ENCODE measurements at places on chromosomes 12 and 14. TPM values are rescaled to one million over a fixed set of nuclear protein-coding genes. Genes with fewer than 3 reads are reported as not detected.

ATP5F1B gene
- total RNA-seq = 198 TPM

EFS gene
- 23.3 TPM for total RNA-seq

ADAM21 gene
- total RNA-seq = 0.14 TPM

APOLD1 gene
- 70.7 TPM for total RNA-seq

AKAP5 gene
- 2.8 TPM for total RNA-seq

NANOG gene
- total RNA-seq = 0.27 TPM

DNA sequence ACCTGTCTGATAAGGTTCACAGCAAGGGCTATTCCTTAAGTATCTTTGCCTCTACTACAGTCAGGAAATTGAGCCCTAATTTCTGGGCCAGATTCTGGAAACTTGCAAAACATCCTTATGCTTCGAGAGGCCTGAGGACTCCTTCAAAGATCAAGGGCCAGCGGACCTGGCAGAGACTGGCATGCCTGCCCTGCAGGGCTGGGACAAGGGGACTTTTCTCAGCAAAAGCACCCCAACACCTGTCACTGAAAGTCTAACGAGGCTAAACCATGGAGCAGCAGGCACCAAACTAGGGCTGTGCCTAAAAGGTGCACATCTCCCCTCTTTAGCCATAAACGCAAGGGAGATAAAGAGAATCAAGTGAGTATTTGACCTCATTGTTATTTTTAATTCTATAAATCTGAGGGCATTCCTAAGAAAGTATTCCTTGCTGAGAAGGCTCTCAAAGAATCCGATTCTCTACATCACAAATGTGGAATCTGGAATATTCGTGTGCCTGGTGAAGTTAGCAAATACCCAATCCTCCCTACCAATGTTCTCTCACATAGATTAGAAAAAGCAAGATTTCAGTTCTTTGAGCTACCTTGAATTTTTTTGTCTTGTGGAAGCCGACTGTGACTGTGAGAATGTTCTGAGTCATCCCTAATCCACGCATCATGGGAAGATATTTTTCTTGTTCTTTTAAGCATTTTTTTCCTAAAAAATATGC is 328.2 kb upstream of the NOVA1 start:
- no peak for DNase-seq

DNA sequence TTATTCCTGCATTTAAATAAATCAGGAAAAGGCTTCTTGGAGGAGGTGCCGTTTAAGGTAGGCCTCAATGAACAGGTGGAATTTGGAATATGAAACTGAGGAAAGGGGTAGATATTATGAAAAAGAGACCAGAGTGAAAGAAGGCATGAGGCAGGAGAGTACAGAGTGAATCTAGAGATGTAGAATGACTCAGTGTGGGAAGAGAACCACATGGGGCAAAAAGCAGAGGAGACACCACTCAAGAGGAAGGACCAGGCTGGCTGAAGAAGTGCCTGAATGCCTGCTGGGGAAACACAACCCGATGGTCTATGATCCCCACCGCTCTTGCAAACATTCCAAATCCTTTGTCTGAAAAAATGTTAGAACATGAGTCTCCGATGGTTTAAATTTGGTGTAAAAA is 1134.1 kb downstream of the VRK1 start:
- no peak for DNase-seq

- no peak for DNase-seq
These were observed 90.9 kb upstream of the CISTR start for GRCh38 chr12:53842686-53843085.

DNA sequence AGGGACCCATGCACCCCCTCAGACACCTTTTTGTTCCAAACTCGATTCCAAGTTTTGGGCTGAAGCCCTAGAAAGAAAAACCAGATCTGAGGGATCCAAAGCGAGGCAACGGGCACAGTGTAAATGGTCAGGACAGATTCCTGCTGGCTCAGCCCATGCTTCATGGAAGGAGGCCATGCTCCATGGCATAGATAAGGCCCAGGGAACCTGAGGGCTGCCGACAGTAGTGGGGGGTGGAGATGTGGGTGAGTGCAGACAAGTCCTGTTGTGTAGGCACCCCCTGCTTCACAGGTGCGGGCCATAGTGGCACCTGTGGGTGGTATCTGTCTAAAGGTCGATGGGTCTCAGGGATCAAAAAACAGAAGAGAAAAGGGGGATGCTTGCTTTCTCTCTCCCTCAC is 42.1 kb downstream of the TNFAIP2 start:
- DNase-seq = no peak

DNA sequence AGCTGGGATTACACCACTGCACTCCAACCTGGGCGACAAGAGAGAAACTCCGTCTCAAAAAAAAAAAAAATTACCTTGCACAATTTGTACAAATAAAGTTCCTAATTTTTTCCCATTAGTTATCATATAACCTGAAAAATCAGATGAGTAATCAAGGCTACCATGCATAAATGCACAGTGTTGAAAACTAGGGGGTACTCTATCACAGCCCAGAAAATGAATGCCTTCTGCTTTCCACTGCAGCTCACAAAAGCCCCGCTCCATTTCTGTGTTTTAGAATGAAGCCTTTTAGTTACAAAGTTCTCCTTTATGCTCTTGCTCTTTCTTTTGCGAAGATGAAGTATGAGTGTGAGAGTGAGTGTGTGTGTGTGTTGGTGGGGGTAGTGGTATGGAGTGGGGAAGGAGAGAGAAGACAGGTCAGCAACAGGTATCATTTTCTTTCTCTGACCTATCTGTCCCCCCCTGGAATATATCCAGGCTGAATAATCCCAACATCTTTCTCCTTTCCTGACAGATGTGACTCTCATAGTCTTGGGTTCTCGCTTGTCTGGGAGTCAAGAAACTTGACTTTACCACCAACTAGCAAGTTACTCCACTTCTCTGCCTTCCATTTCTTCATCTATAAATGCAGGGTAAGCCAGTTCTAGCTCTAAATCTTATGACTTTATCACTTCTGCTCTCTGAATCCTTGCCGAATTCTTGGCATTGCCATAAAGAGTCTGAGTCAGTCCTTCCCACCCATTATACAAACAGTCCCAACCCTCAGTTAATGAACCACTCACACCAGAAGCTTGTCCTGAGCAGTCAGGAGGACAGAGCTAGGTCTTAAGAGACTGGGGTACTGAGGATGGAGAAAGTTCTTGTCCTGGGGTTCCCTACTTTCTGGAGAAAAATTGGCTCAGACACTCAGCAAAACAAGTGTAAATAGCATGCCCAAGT is 16.1 kb downstream of the BIN2 start:
- DNase-seq = no peak

DNA sequence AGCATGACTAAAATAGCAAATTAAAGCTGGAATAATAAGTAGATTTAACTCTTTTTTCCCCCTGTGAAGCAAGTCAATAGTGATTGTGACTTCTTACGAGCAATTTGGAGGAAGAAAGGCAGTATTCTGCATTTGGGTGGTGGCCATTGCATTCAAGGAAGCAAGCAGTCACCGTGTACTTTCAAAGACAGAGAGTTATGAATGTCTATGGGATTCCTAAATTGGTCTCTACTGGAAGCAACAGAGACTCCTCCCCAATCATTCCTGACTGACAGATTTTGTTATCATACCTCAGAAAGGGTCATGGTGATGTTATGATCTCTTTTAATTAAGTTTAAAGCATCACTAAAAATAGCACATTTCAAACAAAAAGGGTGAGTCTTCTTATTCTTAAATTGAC is 287.2 kb upstream of the KITLG start:
- DNase-seq = no peak

DNA sequence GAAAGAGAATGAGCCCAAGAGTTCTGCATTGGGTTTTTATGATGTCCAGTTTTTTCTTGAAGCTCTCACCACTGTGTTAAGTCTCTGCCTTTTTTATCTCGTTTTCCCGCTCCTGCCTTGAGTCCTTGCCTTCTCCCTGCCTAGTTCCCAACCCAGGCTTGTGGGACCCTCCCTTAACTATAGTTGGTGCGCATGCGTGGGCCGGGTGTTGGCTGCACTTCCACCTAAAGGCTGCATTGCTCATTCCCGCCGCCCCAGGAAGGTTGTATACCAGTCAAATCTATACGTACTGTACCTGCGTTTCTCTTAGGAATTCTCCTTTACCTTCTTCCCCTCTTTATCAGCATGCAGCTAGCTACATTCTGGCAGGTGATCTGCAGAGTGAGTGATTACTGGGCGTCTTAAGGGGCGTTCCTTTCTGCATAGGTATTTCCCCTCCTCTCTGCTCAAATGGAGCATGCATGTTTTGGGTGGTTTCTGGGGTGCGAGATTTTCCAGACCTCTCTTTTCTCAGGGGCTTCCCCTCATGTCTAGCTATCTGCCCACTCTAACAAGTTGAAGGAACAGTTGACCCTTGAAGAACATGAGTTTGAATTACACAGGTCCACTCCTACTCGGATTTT is 6.6 kb upstream of the REP15 start:
- DNase-seq = no peak

- DNase-seq = no peak
These were observed 34.5 kb upstream of the PLEK2 start for GRCh38 chr14:67446371-67447032.

DNA sequence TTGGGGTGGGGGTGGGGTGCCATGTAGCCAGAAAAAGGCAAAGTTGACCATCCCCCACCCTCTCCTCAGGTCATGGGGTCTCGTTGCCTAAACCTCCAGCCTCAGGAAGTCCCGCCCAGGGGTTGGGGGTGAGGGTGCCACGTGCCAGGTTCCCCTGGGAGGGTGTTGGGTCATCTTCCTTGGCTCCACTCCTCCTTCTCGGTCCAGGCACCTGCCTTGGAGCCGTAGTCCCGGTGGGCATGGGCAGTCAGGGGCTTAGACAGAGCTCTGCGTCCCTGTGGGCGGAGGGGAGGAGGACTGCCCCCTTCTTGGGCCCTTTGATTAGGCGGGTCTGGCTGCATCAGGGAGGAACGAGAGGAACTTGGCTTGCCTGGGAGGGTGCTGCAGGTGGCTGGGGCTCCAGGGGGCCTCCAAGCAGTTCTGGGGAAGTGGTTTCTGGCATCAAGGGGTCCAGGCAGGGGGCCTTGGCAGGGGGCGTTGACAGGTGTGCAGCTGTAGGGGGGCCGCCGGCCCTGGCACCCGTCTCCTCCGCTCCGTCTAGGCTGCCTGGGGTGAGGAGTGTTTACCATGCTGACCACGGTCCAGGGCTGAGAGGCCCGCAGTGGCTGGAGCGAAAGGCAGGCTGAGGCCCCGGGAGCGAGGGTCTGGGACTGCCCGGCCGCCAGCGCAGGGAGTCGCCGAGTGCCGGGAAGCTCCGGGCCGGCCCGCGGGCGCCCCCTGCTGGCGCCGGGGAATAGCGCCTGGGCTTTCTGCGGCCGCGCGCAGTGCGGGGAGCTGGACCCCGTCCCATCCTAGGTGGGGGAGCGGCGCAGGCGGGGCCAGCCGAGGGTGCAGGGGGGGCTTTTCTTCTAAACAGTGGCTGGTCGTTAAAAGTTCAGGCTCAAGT is 7.9 kb downstream of the SETD1B start:
- DNase-seq = no peak

DNA sequence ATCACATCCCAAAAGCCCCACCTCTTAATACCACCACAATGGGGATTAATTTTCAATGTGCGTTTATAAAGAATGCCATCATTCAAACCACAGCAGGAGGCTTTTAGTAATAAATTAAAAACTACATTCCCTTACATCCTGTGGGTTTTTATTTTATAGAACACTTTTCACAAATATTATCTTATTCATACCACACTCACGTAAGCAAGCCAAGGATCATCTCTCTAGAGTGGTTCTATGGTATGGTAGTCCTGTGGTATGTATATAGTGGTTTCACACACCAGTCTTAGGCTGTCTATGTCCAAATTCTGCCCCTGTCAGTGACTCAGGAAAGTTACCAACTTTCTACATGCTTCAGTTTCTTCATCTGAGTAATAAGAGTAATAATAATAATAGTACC is 100.2 kb downstream of the GALC start:
- no peak for DNase-seq

GRCh38 chr14:99584823-99585222 is 19.2 kb downstream of the CCDC85C start:
- no peak for DNase-seq

GRCh38 chr12:6463216-6463615 is 7.3 kb downstream of the VAMP1 start:
- DNase-seq = no peak

GRCh38 chr12:88433997-88434703 is 146.1 kb downstream of the KITLG start:
- no peak for DNase-seq

DNA sequence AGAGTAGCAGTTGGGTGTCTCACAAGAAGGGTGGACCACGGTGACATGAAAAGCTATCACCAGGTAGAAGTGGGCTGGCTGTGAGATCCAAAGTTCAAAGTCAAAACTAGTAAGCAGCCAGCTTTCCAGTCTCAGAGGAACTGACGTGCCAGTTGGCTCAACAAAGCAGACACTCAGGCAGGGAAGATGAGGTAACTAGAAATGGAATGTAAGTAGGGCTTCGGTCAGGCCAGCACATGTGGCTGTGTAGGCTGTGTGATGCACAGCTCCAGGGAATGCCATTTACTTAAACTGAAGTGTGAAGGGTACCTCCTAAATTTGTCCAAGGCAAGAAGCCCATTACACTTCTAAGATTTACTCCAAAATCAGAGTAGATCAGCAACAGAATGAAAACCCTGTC is 43.6 kb downstream of the PTPRR start:
- DNase-seq = no peak

DNA sequence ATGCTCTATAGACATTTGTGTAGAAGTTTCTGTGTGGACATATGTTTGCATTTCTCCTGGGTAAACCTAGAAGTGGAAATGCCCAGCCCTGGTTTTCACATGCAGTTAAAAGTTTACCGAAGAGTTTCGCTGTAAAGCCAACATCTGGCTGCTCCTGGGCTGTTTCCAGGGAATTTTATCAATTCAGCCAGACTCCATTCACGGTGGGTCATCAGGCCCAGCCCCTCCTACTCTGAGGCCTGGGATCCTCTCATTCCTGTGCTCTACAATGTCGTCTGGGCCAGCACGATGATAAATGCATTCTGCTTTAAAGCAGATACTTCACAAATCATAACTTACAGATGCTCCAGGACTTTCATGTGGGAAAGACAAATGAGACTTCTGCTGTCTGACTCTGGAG is 7.1 kb downstream of the NUAK1 start:
- no peak for DNase-seq

- DNase-seq = no peak
These were observed 7.2 kb upstream of the ANKRD9 start for GRCh38 chr14:102516531-102517391.

DNA sequence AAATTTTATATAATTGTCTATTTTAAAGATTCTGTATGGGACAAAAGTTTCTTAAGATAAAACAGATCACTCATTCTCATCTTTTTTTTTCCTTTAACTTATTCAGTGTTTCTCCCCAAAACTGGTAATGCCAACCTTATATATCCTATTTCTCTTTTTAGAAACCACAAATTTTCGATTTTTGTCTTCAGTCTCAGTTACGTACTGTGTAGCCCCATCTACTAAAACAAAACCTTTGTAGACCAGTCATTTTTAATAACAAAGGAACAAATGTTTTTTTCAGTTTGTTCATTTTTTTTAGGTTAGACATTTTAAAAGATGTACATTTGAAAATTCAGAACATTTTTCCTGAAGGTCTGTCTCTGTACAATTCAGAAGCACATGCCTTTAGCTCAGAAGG is 18.2 kb downstream of the PNMA1 start:
- no peak for DNase-seq

- no peak for DNase-seq
These were observed 80.8 kb downstream of the CAPZA3 start for GRCh38 chr12:18818579-18819268.
